ENCODE measurements at places on chromosomes 2 and 18.

GRCh38 chr2:101431486-101431885 is 43.4 kb downstream of the RFX8 start:
- no peaks in the 10 kb centered on the region for H3K36me3 ChIP-seq
- no peaks in the 10 kb centered on the region for H3K4me1 ChIP-seq
- H3K27me3 ChIP-seq: no peaks in the 10 kb centered on the region
- H3K27ac ChIP-seq: no peak overlapping the region
- no peak for DNase-seq

DNA sequence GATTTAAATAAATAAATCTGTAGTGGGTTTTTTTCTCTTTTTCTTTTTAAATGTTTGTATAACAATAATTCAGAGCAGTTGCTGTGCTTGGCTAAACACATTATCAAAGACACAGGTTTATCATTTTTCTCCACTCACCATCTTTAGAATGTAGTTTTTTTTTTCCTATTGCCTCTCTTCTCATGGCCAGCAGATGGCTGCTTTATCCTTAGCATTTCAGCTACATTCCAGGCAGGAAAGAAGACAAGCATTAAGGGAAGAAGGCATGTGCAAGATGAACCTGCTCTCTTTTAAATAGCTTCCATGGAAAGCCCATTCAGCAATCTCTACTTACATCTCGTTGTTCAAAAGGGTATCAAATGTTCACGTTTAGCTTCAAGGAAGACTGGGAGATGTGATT is 42.6 kb downstream of the ARHGAP15 start:
- no peak for DNase-seq
- H3K27me3 ChIP-seq: no peaks in the 10 kb centered on the region
- H3K4me1 ChIP-seq: no peaks in the 10 kb centered on the region
- H3K36me3 ChIP-seq: no peaks in the 10 kb centered on the region
- H3K4me3 ChIP-seq: no peak overlapping the region
- H3K27ac ChIP-seq: no peak overlapping the region

- no peak overlapping the region for H3K27ac ChIP-seq
- no peaks in the 10 kb centered on the region for H3K27me3 ChIP-seq
- DNase-seq: no peak
- no peak overlapping the region for H3K4me3 ChIP-seq
- H3K4me1 ChIP-seq: no peaks in the 10 kb centered on the region
Observed at GRCh38 chr2:16671760-16672159, 6.1 kb upstream of the CYRIA start.

DNA sequence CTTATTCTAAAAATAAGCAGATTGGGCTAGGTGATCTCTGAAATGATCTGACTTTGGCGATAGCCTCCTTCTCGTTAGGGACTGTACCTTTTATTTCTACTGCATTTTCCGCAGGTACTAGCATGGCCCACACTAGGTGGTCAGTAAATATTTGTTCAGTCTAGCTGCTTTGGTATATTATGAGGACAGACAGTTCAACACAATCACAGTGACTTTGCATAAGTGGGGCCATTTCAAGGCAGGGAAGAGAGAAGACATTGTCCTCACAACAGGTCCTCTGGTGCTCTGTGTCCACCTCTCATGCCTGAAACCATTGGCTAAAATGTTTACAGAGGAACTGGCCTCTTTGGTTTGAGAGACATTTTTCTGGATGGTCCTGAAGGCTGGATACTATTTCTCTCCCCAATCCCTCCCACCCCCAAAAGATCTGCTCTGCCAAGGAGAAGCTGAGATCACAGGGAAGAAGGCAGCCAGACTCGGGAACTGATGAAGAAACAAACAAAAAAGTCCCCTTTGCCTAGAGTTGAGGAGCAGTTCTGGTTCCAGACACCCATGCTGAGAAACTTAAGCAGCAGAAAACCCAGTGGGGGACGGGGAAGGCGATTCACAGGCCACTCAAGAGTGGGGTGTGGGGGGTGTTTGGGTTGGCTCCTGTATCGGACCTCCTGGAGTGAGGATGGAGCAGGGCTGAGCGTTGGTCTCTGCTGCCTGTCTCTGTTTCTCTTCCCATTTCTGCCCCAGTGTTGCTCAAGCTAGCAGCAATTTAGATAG is 2.9 kb upstream of the TNP1 start:
- H3K27me3 ChIP-seq: no peaks in the 10 kb centered on the region
- H3K4me3 ChIP-seq: no peak overlapping the region
- no peak for DNase-seq
- H3K36me3 ChIP-seq: no peaks in the 10 kb centered on the region

DNA sequence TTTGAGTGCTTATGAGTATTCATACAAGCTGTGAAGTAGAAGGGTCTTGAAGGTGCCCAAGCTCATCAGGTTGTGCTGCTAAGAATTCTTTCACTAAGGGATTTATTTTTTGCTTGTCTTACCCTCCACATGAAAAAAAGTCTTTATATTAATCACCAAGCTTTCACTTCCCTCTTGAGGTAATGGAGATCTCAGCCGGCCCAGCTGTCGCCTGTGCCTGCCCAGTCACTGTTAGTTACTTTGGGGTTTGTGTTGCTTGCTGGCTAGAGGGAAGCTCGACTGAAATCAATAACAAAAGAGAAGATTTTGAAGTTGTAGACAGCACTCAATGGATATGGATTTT is 21.9 kb downstream of the MC2R start:
- no peak for DNase-seq
- H3K27me3 ChIP-seq: peaks cover 4% of the 10 kb centered on the region
- H3K4me1 ChIP-seq: no peaks in the 10 kb centered on the region
- H3K4me3 ChIP-seq: no peak overlapping the region
- H3K36me3 ChIP-seq: no peaks in the 10 kb centered on the region

GRCh38 chr18:56715121-56715520 is 64.0 kb downstream of the WDR7 start:
- no peaks in the 10 kb centered on the region for H3K27me3 ChIP-seq
- no peak for DNase-seq
- H3K4me1 ChIP-seq: no peaks in the 10 kb centered on the region
- peaks cover 7% of the 10 kb centered on the region for H3K36me3 ChIP-seq

GRCh38 chr2:16860627-16861026 is 195.0 kb upstream of the CYRIA start:
- no peaks in the 10 kb centered on the region for H3K36me3 ChIP-seq
- H3K4me1 ChIP-seq: no peaks in the 10 kb centered on the region
- no peak for DNase-seq
- H3K4me3 ChIP-seq: no peak overlapping the region
- H3K27ac ChIP-seq: no peak overlapping the region

Data from esophagus squamous epithelium (tissue), 5 donors.